ENCODE measurements at places on chromosomes 16 and 17.
A peak's percentile ranks its signal among the peaks of the same experiment; 100 is the strongest.

- peak; percentile 70 for DNase-seq
Observed at GRCh38 chr16:528111-529011, 849 bp downstream of the CAPN15 start.

DNA sequence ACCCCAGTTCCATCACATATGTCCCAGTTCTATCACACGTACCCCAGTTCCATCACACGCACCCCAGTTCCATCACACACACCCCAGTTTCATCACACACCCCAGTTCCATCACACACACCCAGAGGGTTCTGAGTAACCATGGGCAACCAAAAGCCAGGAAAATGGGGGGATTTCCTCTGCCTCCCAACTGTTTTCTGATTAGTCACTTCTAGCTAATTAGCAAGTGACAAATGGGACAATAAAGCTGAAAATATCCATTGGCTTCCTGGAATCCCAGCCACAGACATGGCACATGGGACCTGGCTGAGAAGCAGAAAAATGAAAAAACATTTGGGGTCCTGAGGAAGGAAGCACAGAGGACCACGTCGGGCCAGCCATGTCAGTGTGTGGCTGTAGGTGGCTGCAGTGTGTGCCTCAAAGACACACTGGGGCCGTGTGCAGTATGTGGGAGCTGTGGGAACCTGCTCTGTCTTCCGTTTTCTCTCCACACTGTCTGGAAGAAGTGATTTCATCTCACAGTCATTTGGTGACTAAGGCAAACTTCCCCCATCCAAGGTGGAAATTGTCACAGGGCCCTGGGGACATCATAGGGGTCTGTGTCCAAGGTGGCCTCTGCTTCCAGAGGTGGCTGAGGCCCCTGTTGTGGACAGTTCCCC is 106.7 kb downstream of the CMIP start:
- DNase-seq, result no peak

GRCh38 chr16:73047536-73048291 is at the start of gene ZFHX3:
TSS of gene ZFHX3 (minus strand) at chr16:73048128. CDS start at chr16:72960145, 87,983 bp downstream.
- DNase-seq, result no peak

- DNase-seq, result no peak
Observed at GRCh38 chr16:30006659-30007377, 4.0 kb downstream of the DOC2A start.

- DNase-seq, result no peak
Observed at GRCh38 chr16:25040543-25040942, 25.4 kb upstream of the ARHGAP17 start.

DNA sequence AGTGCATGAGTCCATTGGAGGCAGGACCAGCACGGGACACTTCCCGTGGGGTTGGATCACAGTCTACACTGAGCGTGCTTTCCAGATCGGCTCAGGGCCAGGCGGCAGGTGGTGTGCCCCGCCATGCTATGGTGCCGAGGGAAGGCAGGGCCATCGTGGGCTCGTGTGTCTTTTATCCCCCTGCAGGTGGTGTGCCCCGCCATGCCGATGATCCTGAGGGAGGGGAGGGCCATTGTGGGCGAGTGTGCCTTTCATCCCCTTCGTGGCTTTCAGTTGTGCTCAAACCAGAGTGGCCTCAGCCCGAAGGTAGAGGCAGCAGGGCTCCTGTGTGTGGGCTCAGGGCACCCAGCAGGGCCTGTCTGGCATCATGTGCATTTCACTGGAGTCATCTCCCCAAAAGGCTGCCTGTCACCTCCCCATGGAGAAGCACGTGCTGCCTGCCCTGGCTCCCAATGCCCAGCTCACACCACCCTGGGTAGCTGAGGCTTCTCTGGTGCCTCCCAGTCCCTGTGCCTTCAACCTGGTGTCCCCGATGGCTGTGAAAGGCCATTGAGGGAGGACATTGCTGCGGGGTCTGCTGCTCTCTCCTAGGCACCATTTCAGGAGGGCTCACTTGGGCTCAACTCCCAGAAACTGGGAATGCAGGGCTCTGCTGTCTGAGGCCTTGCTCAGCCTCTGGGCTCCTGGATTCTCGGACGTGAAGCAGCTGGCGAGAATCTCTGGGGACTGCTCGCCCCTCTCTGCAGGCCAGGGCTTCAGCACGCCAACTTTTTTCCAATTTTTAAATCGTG is 207.6 kb downstream of the NPIPB11 start:
- no peak for DNase-seq

- no peak for DNase-seq
Observed at GRCh38 chr17:72671016-72671415, 421.5 kb downstream of the SLC39A11 start.

DNA sequence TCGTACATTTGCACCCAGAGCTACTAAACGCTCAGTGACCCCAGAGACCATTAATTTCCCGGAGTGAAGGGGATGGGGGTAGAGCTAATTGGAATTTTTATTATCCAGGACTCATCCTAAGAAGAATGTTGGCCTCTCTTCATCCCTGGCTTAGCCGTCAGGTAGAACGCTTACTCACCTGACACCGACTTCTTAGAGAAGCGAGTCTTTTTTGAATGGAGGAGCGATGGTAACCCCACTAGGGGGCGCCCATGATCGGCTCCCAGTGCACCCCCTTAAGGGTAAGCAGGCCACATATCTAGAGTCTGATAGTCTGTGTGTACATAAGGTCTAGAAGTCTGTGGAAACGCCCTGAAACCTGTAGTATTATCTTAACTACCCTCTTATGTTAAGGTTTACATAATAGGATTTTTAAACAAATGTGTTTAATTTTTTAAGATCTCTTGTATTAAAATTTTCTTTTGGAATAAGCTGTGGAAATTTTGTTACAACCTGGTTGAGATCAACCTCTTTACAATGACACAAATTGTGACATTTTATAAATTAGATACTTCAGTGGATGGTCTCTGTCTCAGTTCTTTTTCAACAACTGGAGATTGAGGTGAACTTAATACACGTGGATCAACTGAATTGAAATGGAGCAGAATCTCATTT is 229.8 kb downstream of the CPPED1 start:
- peak; percentile 54 for DNase-seq

- DNase-seq, result peak; percentile 66
Observed at GRCh38 chr17:33469911-33470310, 176.8 kb upstream of the ASIC2 start.

GRCh38 chr17:47615766-47616424 is 33.8 kb upstream of the KPNB1 start:
- DNase-seq, result peak; percentile 19

GRCh38 chr16:64459821-64460220 is 662.0 kb downstream of the CDH11 start:
- no peak for DNase-seq

DNA sequence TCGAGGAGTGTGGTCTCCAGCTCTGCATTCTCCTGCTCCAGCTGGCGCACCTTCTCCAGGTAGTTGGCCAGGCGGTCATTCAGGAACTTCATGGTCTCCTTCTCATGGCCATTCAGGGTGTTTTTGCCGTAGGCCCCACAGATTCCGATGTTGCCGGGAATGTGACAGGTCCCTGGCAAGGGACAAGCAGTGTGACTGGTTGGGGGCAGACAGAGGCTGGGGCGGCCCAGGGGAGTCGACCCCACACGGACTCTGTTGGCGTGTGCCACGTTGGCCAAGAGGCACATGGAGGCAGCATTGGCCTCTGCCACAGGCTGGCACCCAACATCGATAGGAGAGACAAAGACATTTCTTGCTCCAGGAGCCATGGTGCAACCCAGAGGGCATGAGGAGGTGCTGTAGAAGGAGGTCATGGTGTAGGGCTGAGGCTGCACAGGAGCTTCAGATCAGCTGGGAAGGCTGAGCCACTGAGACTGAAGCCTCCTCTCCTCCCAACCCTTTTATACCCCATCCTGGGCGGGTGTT is at the start of gene KRT37:
Gene KRT37 (minus strand): TSS at position 475 of the 525 bp plus-strand sequence. CDS start 62 bp downstream, at position 413.
- DNase-seq, result no peak

GRCh38 chr16:66549284-66550131 is at the start of gene TK2:
TSS of gene TK2 (minus strand) at chr16:66550122. CDS start at chr16:66550061, 61 bp downstream.
- DNase-seq, result peak; percentile 65

DNA sequence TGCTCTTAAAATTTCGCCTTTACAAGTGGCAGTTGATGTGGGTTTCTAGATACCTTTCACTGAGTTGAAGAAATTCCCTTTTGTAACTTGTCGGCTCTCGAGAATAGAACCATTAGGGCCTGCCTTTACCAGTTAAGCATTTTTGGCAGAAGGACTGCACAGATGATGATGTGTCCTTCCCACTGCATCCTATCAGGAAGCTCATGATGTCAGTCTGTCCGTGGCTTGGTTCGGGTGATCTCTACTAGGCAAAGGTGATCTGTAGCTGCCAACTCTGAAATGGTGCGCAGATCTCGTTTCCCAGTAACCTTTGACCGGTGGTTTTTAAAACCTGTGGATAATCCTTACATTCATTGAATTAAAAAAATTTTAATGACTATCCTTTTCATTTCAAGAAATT is 49.7 kb downstream of the ZNRF1 start:
- no peak for DNase-seq

- no peak for DNase-seq
Observed at GRCh38 chr16:2019921-2020831, 591 bp downstream of the NPW start.

DNA sequence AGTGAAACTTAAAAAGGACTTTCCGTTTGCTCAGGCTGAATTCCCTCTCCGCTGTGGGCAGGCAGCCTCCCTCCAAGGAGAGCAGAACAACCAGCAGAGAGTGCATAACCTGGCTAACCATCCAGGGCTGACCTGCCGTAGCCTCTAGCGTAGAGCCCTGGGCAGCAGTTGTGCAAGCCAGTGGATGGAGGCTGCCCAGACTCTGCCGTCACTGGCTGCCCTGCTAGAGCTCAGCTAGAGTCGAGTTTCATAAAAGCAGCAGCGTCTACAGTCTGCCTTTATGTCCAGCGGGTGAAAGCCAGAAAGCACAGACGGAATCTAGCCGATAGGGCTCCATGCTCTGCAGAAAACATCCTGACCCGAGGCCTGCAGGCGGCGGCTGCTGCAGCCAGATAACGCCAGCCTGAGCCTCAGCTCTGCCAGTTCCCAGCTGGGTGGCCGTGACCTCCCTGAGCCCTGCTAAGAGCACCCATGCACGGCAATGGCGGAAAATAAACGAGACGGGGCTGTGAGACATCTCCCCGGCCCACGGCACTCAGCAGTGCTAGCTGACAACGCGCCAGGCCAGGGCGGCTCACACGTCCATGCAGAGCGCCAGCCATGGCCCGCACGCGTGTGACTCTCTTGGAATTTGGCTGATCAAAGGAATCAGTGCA is 231.3 kb downstream of the ENGASE start:
- no peak for DNase-seq

GRCh38 chr16:56611281-56611833 is 3.0 kb downstream of the MT2A start:
- DNase-seq, result no peak

DNA sequence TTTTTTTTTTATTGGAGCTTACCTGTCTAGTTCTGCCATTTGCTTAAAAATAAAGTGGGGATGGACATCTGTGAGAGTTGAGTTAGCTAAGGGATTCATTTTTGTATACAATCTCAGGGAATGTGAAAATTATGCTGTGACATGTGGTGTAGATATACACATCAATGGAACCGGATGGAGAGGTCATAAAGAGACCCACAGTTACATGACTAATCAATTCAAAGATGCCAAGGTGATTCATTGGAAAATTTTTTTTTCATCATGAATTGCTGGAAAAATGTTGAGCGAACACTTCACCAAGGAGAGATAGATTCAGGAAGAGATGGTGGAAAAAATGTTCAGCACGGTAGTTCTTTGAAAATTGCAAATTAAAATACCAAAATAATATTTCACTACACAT is 605.4 kb upstream of the KIF2B start:
- DNase-seq, result peak; percentile 0

GRCh38 chr16:54152362-54153239 is 134.0 kb downstream of the IRX3 start:
- no peak for DNase-seq

GRCh38 chr16:73473713-73474112 is 425.8 kb upstream of the ZFHX3 start:
- DNase-seq, result no peak

DNA sequence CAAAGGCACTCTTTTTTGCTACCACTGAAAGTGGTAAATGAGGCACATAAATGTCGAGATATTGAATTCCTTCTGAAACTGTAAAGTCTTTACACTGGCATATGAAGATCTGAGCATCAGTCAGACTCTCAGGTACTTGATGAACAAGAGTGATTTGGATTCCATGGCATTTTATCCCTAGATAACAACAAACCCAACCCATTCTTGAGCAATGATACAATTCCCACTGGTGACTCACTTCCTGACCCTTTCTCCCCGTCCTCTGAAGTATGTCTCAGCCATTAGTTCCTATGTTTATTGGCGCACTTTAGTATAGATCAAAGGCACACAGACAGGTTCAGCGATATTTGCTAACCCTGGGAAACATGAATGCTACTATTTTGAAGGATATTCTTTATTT is 147.0 kb upstream of the RBFOX1 start:
- DNase-seq, result no peak

- peak; percentile 89 for DNase-seq
Observed at GRCh38 chr17:45172541-45173286, 11.0 kb downstream of the HEXIM2 start.

DNA sequence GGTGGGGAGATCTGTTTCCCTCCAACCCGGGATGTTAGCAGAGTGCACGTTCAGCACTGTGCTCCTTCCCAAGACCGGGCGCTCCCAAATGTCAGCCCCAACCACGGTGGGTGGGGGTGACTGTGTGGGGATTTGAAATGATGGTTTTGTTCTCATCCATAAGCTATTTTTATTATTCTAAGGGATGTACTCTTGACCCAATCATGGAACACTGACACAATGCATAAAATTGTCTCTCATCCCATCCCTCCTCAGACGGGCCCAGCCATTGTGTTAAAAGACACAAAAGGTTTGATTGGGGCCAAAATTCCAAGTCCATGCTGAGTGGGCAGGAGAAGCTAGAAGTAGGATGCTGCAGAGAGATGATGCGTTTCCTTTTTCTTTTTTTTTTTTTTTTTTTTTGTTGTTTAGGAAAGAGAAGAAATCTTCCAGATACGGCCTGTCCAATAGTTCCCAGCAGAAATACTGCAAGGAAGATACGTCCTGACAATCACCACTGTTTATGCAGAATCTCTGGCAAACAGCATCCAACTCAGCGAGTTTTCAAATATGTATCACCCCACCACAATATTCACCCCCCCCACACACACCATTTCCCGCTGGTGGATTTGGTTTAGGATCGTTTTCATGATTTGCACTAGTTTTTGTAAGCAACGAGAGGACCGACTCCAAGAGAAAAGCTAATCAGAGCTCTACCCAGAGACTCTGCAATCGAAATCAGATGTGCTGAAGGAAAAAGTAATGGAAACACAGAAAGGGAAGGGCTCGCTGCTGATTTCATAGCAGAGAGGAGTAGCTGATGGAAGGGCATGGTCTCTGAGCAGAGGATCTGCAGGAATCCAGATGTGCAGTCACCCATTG is 163.5 kb upstream of the DYNLRB2 start:
- DNase-seq, result no peak

DNA sequence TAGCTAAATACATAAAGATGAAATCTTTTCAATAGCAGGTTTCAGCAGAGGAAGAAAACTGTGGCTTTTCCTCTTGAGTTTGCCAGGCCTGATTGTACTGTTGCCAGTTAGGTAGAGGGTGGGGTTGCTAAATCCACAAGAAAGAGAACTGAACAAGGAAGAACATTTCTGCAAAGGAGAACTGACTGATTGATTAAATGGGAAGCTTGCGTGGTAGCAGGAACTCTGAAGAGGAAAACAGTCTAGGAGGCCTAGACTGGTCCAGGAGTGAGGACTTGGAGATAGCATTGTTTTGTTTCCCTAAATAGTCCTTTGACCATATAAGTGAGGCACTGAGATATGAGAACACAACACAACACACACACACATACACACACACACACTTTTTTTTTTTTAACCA is 18.8 kb downstream of the LRRC36 start:
- no peak for DNase-seq

Data from RWPE1 (cell line).